ENCODE measurements at places on chromosomes 3 and 15.
A peak's percentile ranks its signal among the peaks of the same experiment; 100 is the strongest.

DNA sequence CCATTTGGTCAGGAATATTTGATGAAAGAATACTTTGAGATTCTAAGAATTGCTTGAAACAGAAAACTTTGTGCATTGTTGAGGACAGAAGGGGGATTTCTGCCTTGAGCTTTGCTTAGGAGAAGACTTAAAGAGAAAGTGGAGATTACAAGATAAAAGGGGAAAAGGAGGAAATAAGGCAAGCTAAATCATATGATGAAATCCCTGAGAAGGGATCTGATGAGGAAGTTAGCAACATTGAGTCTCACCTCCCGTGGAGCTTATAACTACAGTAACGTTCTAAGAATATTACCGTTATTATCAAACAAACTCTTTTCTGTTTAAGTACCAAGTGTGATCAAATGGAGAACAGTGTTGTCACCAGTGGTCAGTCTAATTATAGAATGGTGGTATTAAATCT is 414.7 kb upstream of the NAALADL2 start:
- no peak for DNase-seq

DNA sequence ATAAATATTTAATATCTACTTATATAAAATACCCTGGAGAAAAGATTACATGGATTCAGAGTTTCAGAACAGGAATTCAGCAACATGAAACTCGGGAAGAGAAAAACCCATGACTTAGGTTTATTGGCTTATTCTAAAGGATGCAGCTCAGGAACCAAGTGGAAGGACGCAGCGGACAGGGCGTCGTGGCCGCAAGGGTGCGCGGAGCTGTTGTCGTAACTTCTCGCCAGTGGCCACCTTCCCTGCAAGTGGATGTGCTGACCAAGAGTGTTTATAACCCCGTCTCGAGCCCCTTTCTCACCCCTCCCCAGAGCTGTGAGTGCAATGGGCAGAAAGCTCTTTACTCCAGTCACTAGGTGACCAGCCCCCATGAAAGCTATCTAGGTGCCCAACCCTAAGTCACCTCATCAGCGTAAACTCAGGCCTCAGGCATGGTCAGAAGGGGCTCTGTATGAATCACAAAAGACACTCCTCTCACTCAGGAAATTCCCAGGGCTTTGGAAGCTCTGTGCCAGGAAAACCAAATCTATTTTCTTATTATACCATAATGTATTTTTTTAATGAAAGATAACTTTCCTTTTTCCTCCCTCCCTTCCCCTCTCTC is 77.3 kb downstream of the CHRNA7 start:
- no peak for DNase-seq

DNA sequence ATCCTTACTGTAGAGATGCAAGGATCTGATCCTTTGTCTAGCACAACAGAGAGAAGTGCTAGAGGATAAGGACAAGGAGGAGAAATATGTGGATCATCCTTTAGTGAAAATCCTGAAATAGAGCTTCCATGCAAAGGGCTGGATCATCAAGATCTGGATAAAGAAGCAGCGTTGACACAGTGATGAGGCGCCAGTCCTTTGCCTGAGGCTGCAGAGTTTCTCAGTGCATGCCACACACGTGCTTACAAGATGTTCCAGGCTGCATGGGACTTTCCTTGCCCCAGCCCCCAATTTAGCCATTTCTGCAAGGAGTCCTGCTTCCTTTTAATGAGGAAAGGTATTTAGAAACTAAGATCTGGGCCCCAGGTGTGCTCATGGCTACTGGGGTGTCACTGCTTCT is 7.2 kb upstream of the ABTB1 start:
- no peak for DNase-seq

DNA sequence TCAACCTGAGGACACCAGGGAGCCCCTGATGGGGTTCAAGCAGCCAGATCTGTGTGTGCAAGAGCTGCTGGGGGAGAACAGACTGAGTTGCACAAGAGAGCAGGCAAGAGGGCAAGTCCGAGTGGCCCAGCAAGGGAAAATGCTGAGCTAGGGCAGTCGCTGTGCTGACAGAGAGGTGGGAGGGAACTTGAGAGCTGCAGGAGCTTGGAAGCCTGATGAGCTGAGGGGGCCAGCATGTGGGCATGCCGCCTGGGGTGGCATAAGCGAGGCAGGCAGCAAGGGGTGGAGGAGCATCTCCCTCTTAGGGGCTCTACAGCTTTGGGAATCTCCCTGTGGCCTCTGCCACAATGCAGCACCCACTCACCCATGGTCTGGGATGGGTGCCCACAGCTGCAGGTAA is 4.7 kb upstream of the CORO2B start:
- no peak for DNase-seq

- DNase-seq = no peak
Observed at GRCh38 chr15:62802612-62803011, 239.9 kb upstream of the TPM1 start.

DNA sequence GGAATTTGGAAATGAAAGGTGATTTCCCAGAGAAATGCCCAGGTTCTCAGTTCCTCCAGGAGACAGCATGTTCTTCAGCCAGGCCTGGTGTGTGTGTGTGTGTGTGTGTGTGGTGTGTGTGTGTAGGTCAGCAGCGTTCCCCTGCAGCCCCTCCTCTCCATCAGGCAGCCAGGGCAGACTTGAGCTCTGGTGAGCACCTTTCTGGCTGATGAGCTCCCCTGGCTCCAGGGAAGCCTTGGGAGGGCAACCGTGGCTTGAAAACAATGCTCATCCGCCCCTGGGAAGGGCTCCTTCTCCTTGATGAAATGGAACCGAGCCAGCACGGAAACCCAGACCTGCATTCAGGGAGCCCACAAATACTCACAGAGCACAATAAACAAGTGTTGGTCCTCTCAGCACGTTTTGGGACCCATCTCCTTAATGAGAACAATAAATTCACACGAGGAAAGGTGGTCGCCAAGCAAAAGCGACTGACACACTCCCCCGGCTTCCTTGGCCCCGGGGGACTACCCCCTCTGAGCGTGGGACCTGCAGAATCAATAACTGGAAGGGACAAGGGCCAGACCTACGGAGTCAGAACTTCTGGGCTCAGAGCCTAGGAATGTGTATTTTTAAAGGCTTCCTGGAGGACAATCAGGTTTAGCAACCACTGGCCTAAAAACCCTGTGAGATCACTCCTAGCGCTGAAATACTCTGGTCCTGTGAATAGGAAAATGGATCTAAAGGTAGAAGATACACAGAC is 38.6 kb upstream of the HES1 start:
- no peak for DNase-seq

DNA sequence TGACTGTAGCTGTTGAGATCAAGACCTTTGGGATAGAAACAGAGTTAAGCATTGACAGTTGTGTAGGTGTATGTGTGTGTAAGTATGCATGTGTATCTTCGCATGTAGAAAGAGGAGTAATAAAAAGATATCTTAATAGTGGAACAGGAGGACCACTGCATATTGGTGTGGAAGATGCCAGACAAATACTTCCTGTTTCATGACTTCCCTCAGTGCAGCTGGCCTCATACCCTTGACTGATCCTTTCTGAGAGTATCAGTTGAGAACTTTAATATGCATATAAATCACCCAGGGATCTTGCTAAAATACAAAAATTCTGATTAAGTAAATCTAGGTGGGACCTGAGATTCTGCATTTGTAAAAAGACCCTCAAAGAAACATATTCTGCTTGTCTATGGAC is 8.5 kb upstream of the ZBED2 start:
- DNase-seq = no peak

DNA sequence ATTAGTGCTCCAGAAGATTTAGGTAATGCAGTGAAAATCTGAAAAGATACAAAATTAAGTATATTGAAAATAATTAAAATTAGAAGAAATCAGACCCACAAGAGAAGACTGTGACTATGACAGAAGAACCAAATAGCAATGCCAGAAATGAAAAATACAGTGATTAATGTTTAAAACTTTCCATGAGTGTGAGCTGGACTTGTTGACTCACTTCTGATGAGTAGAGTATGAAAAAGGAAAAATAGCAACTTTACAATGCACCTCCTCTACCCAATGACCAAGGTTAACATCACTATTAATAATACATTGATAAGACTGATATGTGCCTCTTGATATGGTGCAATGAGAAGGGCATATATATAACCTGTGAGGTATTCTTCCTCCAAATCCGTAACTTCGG is 39.3 kb upstream of the SLC22A13 start:
- peak; percentile 65 for DNase-seq

DNA sequence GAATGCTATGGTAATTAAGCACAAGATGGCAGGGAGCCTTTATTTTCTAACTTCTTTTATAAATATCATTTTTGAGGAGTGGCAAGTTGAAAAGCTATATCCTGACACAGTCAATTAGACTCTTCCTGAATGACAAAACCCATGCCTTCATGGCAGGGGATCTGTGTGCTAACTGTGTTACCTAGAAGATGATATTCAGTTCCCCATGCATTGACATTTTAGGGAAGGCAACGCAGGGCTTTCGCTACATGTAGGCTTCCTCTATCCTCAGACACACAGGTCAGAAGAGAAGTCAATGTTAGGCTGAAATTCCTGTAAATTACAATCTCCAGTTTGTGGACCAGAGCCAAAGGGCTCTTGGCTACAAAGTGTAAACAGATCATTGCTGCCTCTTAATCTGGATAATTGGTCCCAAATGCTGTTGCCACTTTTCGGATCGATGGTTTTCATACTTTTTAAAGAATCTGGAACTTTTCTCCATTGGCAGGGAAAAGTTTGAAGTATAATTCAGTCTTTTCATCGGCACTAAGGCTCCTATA is 22.6 kb upstream of the NR2F2 start:
- no peak for DNase-seq

DNA sequence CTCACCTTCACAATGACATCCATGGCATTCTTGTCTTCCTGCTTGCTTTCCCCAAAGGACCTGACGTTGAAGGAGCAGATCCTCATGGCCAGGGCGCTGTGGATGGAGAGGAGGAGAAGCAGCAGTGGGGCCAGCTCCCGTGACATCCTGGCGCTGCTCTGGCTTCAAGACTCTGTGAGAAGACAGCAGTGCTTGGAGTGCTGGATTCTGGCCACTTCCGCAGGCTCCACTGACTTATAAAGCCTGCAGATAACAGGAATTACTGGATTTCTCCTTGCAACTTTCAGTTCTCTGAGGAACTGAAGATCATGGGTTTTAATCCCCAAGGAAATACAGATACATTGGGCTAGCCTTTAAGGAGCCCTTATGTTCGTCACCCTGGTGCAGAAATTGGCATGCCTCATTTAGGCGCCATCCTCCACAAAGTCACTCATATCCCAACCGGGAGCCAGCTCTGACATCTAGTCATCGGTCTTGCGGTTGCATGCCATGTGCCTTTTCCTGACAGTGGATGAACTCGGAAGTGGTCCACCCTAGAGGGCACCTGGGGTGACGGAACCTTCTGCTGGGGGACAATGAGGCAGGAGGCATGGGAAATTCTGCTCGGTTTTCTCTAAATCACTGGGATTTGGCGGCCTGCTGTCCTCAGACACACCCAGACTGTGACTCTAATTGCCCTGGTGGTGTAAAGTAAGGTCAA is at the start of gene DNASE1L3:
TSS of gene DNASE1L3 (minus strand) at position 212 of the 700 bp plus-strand sequence. CDS start at position 146, 66 bp downstream.
- DNase-seq = no peak

DNA sequence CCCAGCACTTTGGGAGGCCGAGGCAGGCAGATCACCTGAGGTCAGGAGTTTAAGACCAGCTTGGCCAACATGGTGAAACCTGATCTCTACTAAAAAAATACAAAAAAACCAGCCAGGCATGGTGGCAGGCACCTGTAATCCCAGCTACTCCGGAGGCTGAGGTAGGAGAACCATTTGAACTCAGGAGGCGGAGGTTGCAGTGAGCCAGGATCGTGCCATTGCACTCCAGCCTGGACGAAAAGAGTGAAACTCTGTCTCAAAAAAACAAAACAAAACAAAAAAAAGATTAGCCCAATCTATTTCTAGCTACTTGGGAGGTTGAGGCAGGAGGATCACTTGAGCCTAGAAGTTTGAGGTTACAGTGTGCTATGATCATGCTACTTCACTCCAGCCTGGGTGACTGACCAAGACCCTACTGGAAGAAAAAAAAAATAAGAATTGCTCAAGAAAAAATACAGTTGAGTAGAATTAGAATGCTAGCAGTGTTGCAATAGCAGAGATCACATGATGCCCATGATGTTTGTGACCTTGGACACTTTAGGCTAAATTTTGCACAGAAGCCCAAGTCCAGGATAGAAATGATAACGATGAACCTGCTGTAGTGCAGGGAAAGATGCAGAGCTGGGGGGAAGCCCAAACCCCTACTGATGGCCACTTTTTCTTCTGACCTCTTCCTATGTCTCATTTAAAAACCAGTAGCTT is 162.2 kb downstream of the LPP start:
- DNase-seq = peak; percentile 64

DNA sequence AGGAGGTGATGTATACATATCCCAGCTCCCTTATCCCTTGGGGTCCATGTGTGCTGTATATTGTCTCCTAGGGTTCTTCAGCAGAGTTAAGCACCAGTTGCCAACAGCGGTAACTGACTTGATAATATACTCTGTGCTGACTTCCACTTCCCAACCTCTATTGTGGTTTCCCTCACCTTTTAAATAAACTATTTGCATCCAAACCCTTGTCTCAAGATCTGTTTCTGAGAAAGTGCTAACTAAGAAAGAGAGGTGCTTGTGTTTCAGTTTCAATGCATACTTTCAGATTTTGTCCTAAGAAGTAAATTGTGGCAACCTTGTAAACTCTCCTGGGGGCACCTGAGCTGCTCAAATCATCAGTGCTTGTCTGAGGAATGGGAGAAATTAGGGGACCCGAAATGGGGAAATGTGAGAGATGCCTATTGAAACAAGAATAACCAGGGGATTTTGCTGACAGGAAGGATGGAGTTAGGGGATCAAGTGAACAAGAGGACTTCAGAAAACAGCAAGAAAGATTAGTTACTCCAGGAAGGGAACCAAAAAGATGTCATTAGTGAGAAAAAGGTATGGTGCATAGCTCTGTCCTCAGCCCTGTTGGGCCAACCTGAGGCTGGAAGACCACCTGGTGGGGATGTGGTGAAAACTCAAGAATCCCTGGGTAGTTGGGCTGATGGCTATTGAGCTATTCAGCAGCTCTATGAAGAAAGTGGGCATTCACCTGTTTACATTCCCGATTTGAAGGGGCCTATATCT is 50.9 kb upstream of the MRPL3 start:
- DNase-seq = no peak

GRCh38 chr3:149575213-149575960 is 82.4 kb downstream of the WWTR1 start:
- peak; percentile 94 for DNase-seq

Data from iris pigment epithelial cell (primary cell).